ENCODE measurements at places on chromosomes 5 and 9.

DNA sequence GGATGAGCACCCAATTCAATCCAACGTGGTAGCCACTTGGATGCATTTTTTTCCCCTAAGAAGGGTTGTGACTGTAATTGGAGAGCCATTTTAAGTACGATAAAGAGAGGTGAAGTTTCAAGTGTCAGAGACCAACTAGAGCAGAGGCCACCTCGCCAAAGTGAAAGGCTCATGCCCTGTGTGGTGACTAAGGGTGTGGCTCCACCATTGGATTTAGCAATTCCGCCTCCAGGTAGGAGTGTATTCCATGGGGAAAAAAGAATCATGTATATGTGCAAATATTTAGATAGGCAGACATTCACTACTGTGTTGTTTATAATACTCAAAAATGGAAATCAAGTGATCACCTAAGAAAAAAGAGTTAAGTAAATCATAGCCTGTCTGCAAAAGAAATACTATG lies 53.1 kb upstream of the S1PR3 start:
- DNase-seq: no peak

DNA sequence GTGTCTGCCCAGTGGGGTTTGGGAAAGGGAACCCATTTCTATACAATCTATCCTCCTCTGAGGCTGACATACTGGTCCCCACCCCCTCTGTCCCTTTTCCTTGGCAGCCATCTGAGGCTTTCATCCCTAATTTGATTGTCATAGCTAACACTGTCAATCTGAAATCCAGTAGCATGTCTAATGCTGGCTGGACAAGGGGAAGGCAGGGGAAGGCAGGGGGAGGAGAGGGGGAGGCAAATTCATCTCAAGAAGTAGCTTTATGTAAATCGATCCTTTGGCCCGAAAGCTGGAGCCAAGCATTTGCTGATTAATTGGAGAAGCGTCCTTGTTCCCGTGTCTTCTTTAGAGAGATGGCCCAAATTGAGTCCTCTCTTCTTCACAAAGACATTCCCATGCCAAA lies 314.1 kb upstream of the PANK3 start:
- DNase-seq: no peak

- DNase-seq: no peak
Observed at GRCh38 chr9:10371824-10372223, 241.0 kb downstream of the PTPRD start.

DNA sequence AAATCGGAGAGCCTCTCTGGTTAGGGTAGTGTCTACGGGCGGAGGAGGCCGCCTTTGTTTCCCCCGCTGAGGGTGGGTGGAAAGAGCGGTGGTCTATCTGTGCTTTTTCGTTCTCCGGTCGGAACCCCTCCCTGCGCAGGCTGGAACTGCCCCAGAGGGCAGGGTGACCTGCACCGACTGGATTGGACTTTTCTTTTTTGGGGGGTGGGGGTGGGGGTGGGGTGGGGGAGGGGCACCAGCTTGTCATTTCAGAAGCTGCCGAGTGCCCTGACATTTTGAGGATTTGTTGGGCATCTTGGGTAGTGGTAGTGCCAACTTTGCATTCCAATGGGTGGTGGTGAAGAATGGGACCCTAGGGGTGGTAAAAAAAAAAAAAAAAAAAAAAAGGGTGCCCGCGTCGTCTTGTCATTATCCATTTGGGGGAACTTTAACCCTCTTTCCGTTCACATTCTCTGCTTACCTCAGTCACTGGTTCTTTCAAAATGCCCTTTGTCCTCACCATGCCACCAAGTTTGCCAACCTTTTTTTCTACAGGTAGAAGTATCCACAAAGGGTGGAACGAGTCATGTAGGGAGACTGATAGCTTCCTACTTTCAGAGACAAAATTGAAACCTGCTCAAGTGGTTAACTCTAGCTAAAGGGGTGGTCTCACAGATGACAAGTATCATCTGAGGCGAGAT lies 1.3 kb downstream of the UBE2R2 start:
- no peak for DNase-seq

- no peak for DNase-seq
Observed at GRCh38 chr5:6419340-6419852, 29.3 kb upstream of the UBE2QL1 start.

DNA sequence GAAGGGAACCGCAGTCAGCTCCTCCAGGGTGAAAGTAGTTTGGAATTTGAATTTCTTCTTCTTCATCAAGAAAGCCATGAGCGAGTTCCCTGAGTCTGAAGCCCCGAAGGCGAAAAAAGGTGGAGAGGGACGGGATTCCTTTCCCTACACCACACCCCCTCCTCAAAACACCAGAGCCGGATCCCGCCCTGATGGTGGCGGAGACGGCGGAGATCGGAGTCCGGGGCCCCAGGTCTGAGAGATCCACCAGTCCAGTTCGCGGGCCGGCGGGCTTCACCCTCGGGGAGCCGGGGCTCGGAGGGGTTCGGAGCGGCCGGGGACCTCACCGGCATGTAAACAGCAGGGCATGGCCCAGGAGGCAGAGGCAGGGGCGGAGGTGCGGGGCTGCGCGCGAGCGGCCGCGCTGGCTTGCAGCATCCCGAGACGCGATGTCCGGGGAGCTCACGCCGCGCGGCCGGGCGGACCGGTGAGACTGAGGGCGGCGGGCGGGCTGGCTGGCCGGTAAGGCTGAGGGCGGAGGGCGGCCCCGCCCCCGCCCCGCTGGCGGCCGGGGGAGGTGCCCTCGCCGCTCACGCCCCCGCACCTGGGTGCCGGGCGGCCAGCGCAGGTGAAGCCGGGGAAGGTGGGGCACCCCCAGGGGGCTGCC lies 606 bp downstream of the EEIG1 start:
- DNase-seq: peak; percentile 43

DNA sequence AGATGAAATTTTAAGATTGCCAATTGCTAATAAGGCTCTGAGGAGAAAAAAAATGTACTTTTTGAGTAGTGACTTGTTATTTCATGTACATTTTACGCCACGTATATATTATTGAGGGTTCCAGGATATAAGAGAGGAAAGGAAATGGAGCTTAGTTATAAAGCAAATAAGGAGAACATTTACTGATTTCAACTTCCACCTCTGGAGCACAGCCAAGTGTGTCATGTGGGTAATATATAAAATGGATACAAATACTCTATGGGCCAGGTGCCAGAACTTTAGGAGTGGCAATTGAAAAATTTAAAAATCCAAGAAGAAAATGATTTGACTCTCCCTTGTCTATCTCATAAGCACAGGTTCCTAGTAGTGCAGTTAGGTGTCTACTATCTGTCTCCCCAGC lies 45.0 kb upstream of the VLDLR start:
- no peak for DNase-seq

DNA sequence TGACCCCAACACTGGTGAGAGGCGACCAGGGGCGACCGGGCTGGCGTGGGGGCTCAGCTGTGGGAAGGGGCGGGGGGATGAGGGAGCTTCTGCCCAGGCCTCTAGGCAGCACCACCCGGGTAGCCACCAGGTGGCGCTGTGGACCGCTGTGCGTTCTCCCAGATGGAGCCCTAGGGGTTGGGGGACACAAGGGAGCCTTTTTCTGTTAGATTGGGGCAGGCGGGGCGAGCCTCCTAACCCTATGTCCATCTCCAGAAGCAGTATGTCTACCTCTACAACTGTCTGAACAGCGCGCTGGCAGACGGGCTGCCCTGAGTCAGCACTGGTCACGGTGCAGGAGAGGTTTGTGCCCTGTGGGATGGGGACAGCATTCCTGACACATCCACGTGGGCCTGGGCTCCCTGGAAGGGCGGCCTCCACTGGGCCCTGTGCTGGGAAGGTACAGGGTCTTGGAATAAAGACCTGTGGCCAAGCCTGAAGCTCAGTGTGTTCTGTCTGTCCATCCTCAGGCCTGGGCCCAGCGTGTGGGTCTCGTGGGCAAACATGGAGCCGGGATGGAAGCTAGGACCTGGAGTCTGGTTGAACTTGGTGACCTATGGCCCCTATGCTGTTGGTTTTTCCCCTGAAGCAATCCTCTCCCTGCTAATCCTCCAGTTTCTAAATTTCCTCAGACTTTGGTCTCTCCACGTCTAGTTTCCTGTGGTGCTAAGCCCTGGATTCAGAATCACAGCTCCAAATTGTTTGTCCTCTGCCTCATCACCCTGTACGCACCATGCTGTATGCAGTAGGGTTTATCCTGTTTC lies 23.1 kb upstream of the SPTLC1 start:
- DNase-seq: peak; percentile 40

DNA sequence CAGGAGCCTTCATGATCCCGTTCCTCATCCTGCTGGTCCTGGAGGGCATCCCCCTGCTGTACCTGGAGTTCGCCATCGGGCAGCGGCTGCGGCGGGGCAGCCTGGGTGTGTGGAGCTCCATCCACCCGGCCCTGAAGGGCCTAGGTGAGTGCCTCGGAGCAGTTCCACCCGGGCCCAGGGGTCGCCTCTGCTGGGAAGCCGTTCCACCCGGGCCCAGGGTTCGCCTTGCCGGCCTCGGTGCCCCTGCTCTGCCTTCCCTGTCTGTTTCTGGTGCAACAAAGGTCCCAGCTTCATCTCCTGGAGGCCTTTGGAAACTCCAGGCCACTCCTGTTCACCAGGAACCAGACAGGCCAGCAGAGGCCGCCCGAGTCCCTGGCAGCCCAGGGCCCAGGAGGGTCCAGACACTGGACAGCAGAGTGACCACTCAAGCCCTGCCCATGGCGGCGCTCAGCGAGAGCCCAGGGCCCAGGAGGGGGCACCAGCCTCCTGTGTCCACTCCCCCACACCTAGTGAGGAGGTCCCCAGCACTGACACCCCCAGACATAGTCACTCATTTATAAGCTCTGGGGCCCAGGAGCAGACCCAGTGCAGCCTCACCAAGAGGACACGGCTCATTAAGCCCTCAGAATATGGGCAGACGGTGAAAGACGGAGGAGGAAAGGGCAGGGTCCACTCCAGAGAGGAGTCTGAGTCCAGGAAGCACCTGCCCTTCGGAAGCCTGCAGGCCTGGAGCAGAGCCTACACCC lies 7.5 kb downstream of the SLC6A19 start:
- no peak for DNase-seq

DNA sequence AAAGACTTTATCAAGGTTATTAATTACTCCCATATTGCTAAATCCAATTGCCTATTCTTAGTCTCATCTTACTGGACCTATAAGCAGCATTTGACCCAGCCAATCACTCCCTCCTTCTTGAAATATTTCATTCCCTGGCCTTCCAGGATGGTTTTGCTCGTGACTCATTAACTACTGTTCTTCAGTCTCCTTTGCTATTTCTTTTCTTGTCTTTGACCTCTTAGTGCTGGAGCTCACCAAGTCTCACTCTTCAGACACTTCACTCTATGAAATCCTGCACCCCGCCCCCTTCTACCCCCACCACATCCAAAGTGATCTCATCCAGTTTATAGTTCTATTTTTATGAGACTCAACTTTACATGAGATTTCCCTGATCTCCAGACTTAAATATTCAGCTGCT lies 803.1 kb upstream of the WWC1 start:
- no peak for DNase-seq

- DNase-seq: no peak
Observed at GRCh38 chr5:71892641-71893365, 173.7 kb downstream of the CARTPT start.

GRCh38 chr5:144144956-144145751 lies 25.3 kb downstream of the YIPF5 start:
- DNase-seq: no peak

GRCh38 chr5:98777295-98777694 lies 3.8 kb downstream of the RGMB start:
- DNase-seq: no peak

- DNase-seq: no peak
Observed at GRCh38 chr9:130191749-130192120, 19.5 kb downstream of the NCS1 start.

DNA sequence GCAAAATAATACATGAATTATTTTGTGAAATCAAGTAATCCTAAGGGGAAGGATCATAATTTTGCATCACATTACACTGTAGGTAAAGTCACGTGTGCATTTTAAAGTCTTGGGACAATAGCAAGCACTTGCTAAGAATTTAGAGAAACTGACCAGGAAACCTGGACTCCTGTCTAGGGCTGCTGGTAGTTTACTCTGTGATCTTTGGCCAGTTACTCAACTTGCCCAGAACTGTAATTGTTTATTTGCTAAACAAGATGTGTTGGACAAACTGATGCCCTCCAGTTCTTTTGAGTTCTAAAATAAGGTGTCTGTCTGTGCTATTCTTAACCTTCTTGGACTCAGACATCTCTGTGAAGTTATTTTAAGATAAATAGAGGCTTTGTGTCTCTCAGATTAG lies 594.8 kb upstream of the DMAC1 start:
- no peak for DNase-seq

DNA sequence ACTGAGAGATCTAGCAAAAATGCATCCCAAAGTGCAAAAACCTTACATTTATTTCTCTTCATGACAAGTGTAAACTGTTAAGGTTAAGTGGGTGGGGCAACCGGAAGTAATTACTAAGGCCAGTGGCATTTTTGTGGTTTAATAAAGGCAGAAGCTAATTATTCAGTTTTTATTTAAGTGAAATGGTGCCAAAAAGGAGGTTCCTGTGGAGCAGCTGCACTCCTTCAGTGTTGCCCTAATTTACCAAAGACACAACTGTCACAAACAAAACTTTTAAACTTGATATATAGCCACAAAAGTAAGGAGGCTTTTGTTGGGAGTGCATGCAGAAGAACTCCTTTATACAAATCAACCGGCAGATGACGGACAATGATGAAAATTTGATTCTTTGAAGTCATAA lies 81.6 kb downstream of the NDUFS4 start:
- DNase-seq: no peak

DNA sequence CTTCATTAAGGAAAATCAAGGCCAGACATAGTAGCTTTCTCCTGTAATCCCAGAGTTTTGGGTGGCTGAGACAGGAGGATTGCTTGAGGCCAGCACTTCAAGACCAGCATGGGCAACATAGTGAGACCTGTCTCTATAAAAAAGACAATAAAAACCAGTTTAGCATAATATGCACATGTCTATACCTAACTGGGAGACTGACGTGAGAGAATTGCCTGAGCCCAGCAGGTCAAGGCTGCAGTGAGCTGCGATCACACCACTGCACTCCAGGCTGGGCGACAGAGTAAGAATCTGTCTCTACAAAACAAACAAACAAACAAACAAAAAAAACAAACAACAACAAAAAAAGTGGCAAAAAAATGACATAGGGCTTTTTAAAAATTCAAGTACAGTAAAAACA lies 820.8 kb downstream of the MTRR start:
- DNase-seq: no peak

GRCh38 chr9:70589571-70590314 lies 175.3 kb upstream of the KLF9 start:
- no peak for DNase-seq

DNA sequence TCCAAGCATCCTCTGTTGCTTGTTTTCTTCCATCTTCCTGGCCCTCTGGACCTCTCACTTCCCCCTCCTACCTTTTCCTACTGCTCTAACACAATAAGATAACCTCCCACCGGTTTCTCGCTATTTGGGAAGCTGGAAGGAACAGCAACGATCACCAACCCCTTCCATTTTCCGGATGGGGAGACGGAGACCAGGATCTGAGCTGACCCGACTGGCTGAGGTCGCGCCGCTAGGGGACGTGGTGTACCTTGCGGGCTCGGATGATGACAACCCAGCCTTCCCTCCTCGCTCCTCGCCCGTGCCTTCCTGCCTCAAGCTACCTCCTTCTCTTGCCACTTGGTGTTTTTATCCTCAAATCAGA lies 1.9 kb downstream of the LPAR1 start:
- no peak for DNase-seq

GRCh38 chr5:149486726-149487635 lies 64.3 kb downstream of the CSNK1A1 start:
- DNase-seq: no peak

- no peak for DNase-seq
Observed at GRCh38 chr5:154395407-154396106, 50.2 kb upstream of the SAP30L start.

- no peak for DNase-seq
Observed at GRCh38 chr9:113530022-113530635, 66.6 kb downstream of the RGS3 start.

- no peak for DNase-seq
Observed at GRCh38 chr9:133103987-133104505, 17.0 kb downstream of the RALGDS start.
